ENCODE measurements at places on chromosomes 7 and 10. TPM values are rescaled to one million over a fixed set of nuclear protein-coding genes. Genes with fewer than 3 reads are reported as not detected.

GRCh38 chr7:66668677-66669076 lies 40.0 kb downstream of the KCTD7 start:
- H3K36me3 ChIP-seq: no peaks in the 10 kb centered on the region
- peaks cover 13% of the 10 kb centered on the region for H3K4me1 ChIP-seq
- no peak for DNase-seq
- H3K4me3 ChIP-seq: no peak overlapping the region
- peak overlapping the region; percentile 78 for H3K27ac ChIP-seq

Gene GRID2IP
- 0.18 TPM for total RNA-seq

DNA sequence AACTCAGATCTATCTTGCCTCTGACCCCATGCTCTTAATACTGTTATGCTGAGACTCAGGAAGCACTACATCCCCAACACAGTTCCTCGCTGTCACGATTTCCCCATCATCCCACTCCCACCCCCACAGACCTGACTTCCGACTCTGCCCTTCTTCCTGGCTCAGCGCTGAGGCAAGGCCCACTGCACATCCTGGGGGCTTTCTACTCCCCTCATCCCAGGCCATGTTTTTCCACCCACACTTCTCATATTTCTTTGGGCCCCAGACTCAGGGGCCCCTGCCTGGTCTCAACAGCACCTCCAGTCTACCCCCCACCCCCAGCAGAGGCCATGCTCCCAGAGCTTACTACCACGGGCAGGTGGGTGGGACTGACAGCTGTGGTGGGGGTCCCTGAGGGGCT lies 7.7 kb upstream of the NDST2 start:
- no peaks in the 10 kb centered on the region for H3K36me3 ChIP-seq
- no peak overlapping the region for H3K4me3 ChIP-seq
- H3K27ac ChIP-seq: no peak overlapping the region
- no peaks in the 10 kb centered on the region for H3K27me3 ChIP-seq
- no peak for DNase-seq

Gene CDHR3
- 13.9 TPM for total RNA-seq

DNA sequence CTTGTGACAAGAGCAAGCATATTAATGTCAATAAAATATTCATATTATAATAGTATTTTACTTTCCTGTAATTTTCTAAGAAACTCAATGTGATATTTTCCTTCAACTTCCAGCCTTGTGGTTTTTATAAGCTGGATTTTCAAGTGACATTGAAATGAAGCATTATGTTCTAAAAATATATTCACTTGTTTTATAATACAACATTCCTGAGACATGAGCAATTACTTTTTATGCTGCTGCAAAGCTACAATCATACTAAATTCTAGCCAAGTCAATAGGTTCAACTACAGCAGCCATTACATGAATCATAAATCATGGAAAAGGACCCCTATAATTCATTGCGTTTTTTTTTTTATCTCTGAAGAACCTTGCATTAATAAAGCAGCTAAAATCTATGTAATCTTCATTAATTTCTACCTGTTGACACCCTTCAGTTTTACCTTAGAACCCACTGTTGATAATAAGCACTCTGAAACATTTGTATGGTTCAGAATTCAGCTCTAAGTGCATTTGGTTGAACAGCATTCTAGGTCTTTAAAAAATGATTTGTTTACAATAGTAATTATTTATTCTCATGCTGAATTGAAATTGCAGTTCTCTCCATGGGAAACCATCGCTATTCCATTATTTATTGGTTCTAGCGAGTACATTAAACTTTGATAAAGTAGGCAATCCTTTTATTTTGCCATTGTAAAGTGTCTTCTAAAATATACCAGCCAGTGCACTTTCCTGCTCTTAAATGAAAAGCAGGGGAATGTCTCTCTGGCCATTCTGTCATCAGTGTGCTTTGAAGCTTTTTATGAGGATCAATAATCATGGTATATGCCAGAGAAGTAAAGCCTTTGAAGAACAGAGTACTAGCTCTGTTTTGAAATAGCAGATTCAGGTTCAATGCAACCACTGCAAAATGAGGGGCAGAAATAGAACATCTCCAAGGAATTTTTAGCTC lies 132.6 kb downstream of the GNAT3 start:
- no peaks in the 10 kb centered on the region for H3K27me3 ChIP-seq
- no peak overlapping the region for H3K4me3 ChIP-seq
- DNase-seq: no peak
- H3K36me3 ChIP-seq: no peaks in the 10 kb centered on the region
- H3K27ac ChIP-seq: no peak overlapping the region

GRCh38 chr7:27860800-27861199 lies 120.8 kb downstream of the TAX1BP1 start:
- H3K4me1 ChIP-seq: peaks cover 4% of the 10 kb centered on the region
- peaks cover 10% of the 10 kb centered on the region for H3K36me3 ChIP-seq
- DNase-seq: no peak
- no peaks in the 10 kb centered on the region for H3K27me3 ChIP-seq
- no peak overlapping the region for H3K4me3 ChIP-seq
- no peak overlapping the region for H3K27ac ChIP-seq

Gene SPDYE1
- total RNA-seq: 0.18 TPM

Gene AKR1C8
- 1.6 TPM for total RNA-seq

DNA sequence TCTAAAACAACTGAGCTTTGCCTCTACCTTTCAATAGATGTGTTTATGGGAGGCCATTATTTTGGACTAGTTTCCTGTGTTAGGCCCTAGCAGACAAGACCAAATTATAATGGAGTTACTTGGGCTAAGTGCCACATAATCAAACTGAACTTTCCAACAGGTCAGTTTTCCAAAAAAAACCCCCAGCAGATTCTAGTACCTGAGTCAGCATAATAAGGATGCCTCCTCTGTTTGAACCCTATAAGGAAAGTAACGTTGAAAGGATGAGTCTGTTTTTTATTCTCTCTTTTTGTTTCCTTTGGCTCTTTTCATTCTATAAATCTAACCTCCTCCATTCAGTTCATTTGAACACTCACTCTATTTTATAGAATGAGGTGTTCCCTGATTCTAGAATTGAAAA lies 148.1 kb upstream of the FAM3C start:
- H3K4me1 ChIP-seq: no peaks in the 10 kb centered on the region
- no peak overlapping the region for H3K4me3 ChIP-seq
- DNase-seq: no peak
- H3K27me3 ChIP-seq: no peaks in the 10 kb centered on the region

DNA sequence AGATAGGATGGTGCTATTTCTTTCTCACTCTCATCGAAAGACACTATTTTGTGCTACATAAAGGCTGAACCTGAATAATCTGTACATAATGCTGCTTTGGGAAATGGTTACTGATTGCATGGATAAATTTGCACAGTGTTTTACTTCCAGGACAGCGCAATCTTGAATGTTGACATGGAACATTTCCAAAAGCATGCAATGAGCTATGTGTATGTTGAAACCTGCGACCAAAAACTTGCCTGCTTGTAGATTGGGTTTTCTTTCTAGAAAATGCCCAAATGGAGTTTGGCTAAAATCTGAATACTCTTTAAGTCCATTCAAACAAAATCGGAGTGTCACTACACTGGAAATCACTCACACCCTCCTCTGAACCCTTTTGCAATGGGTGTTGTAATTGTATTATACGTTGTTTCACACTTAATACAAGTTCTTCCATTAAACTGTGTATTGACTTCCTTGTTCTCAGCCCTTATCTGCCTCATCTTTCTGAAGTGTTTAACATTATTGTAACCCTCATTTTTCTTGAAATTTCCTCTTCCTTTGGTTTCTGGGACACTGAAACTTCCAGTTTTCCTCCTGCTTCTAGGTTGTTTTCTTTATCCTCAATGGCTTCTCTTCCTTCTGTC lies 73.7 kb upstream of the CAPZA2 start:
- no peak overlapping the region for H3K4me3 ChIP-seq
- no peak for DNase-seq
- H3K27ac ChIP-seq: no peak overlapping the region
- no peaks in the 10 kb centered on the region for H3K27me3 ChIP-seq
- no peaks in the 10 kb centered on the region for H3K4me1 ChIP-seq
- H3K36me3 ChIP-seq: no peaks in the 10 kb centered on the region

GRCh38 chr7:20839196-20839735 lies 52.6 kb upstream of the SP8 start:
- peaks cover 10% of the 10 kb centered on the region for H3K27me3 ChIP-seq
- H3K4me1 ChIP-seq: no peaks in the 10 kb centered on the region
- DNase-seq: no peak
- no peak overlapping the region for H3K4me3 ChIP-seq
- no peak overlapping the region for H3K27ac ChIP-seq

Gene PIP
- not detected for total RNA-seq

Gene DGKI
- 0.26 TPM for total RNA-seq

GRCh38 chr10:127877116-127877515 lies 15.6 kb downstream of the CLRN3 start:
- no peak overlapping the region for H3K4me3 ChIP-seq
- H3K36me3 ChIP-seq: no peaks in the 10 kb centered on the region
- no peak overlapping the region for H3K27ac ChIP-seq
- no peak for DNase-seq
- peaks cover 17% of the 10 kb centered on the region for H3K4me1 ChIP-seq

Gene SEC24C
- total RNA-seq: 85.0 TPM

- no peak for DNase-seq
- no peaks in the 10 kb centered on the region for H3K4me1 ChIP-seq
- H3K27me3 ChIP-seq: no peaks in the 10 kb centered on the region
Observed at GRCh38 chr7:123440101-123440548, 94.3 kb downstream of the IQUB start.

DNA sequence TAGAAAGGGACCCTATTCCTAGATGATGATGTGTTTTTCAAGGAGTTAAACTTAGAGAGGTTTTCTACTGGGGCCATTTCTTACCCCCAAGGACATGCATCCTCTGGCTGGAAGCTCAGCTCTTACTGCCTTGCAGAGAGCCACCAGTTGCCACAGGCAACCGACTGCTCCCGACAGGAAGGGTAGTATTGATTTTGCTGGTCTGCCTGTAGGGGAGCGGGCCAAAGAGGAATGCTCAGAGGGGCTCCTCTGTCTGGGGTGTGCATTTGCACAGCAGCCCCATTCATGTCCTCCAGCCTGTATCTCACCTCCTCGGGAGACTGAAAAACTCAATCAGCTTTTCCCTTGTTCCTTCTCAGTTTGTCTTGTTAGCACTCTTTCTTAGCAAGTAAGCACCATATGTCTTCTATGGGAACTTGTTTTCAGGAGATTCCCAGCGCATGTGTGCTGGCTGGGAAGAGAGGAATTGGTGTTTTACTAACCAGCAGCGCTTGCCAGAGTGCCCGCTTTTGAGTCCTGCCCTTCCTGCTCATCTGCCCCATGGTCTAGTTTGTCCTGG lies 739.0 kb upstream of the GALNT17 start:
- H3K4me1 ChIP-seq: no peaks in the 10 kb centered on the region
- no peak overlapping the region for H3K4me3 ChIP-seq
- no peak for DNase-seq
- no peak overlapping the region for H3K27ac ChIP-seq
- H3K27me3 ChIP-seq: no peaks in the 10 kb centered on the region

Gene CNNM2
- total RNA-seq: 12.5 TPM

All from T-helper 17 cell (primary cell).